ENCODE measurements at places on chromosomes 4 and X. TPM values are rescaled to one million over a fixed set of nuclear protein-coding genes. Genes with fewer than 3 reads are reported as not detected.

- no peak for DNase-seq
Observed at GRCh38 chr4:107317611-107318010, 281.5 kb upstream of the DKK2 start.

DNA sequence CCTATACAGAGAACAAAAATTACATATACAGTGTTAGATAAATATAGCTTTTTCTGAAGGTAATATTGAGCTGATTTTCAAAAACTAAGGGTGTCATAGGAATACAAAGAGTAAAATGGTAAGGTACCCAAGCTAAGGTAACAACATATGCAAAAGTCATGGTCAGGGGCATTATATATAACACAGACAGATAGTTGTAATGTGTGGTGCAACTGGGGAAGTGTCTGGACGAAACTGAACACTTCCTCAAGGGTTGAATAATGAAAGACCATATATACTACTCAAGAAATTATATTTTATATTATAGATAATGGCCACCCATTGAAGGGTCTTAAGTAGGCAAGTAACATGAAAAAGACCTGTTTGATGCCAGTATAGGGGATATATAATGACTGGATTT lies 262.1 kb upstream of the CXXC4 start:
- DNase-seq, result no peak

Gene TCEANC
- 6.2 TPM for total RNA-seq

Gene F9
- total RNA-seq, result not detected

Gene SPANXD
- not detected for total RNA-seq

Gene DACH2
- total RNA-seq, result not detected

Gene PDLIM5
- 25.6 TPM for total RNA-seq

Gene NLGN4X
- total RNA-seq, result not detected

Data from activated naive CD8-positive, alpha-beta T cell treated with anti-CD3 and anti-CD28 coated beads, Interleukin-2, amount 10 ng/mL, durations not matched to agents 7 days and 5 days (primary cell).